ENCODE measurements at places on chromosomes 1 and 21.

- no peak for DNase-seq
Observed at GRCh38 chr1:225428881-225429455, 1.1 kb upstream of the LBR start.

- no peak for DNase-seq
Observed at GRCh38 chr1:168379104-168379860, 98.6 kb downstream of the TBX19 start.

DNA sequence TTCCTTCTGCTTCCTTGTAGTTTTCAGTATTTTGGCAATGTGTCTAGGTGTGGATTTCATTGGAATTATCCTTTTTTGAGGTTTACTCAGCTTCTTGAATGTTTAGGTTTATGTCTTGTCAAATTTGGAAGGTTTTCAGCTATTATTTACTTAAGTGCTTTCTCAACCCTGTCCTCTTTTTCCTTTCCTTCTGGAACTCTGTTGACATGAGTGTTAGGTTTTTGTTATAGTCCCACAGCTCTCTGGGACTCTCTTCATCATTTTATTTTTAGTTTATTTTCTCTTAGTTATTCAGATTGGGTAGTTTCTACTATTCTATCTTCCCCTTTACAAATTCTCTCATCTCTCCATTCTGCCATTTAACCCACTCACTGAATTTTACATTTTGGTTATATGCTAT is 63.1 kb upstream of the GPR88 start:
- DNase-seq, result no peak

GRCh38 chr1:4105300-4105880 is 205.3 kb upstream of the C1orf174 start:
- peak; percentile 42 for DNase-seq

GRCh38 chr1:76210160-76210559 is 135.6 kb downstream of the ST6GALNAC3 start:
- DNase-seq, result no peak

DNA sequence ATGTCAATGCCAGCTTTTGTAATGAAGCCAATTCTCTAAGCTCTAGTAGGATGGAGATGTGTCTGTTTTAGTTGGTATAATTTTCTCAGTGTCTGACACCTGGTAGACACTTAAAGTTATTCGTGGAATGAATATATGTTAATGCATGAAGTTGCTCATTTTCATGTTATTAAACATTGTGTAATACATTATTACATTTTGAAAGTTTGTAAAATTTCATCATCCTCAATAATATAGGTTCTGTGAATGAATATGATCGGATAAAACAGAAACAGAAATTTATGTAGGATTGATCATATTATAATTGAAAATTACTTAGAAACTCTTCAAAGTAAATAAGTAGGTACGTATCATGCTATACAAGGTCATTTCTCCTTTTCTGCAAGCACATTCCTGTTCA is 625.3 kb downstream of the PLA2G4A start:
- DNase-seq, result no peak

All from spleen (tissue), 13 donors.